ENCODE measurements at places on chromosomes 3 and 15.

DNA sequence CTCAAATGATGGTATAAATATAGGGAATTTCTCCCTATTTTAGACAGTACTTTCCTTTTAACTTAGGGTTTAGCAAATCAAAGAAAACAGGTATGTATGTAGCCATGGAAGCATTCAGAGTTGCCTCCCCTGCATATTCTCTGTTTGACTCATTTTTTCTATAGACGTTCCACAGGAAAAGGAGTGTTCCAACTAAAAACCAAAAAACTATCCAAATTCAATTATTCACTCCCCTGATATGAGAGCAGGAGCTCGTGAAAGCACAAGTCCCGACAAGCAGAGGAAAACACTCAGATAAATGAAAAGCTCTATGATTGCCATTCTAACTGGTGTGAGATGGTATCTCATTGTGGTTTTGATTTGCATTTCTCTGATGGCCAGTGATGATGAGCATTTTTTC, 119.5 kb downstream of the FRMD5 start:
- no peak for DNase-seq

DNA sequence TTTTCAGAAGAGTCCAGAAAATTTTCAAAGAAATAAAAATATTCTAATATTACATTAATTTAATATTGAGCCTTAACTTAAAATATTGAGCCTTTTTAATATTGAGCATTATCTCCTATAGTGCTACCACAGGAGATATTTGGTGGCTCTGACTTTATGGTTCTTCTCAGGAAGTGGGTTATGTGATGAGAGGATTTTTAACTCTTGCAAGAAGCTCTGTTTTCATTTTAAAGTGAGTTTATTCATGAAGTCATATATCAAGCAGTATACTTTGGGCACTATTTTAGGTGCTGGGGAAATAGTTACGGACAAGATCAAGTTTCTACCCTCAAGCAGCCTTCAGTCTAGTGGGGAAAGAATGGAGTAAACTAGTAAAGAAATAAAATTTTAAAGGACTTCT, 13.4 kb upstream of the MBNL1 start:
- DNase-seq: no peak

DNA sequence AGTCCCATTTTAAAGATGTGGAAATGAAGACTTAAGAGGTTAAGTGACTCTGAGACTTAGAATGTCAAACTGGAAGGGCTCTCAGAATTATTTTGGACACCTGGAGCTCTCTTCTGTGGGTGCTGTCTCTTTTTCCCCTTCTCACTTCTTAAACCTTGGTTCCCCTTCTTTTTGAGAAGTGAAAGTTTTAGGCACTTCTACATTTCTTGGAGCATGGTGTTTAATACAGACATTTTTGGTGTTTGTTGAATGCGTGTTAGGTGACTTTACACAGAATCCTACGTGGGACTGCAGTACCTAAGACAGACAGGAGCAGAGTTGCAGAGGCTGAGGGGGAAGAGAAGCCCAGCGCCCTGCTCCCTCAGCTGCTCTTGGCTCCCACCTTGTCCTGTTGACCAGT, 133.3 kb downstream of the MDFIC2 start:
- DNase-seq: no peak

DNA sequence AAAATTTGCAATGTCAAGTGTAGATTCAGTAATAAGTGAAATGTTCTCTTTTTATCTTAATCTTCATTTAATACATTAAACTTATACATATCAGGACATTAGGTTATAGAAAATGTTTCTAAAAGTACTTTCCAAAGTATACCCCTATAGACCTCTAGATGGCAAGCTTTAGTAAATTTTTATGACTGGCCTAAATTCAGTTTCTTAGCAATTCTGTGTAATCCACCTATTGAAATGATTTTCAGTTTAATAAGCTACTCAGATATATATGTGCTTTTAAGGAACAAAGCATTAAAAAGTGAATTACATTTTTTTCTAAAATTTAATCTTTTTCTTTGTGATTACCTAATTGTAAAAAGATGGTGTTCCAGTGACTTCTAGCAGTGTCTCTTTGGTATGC, 342.2 kb downstream of the GBE1 start:
- DNase-seq: no peak

DNA sequence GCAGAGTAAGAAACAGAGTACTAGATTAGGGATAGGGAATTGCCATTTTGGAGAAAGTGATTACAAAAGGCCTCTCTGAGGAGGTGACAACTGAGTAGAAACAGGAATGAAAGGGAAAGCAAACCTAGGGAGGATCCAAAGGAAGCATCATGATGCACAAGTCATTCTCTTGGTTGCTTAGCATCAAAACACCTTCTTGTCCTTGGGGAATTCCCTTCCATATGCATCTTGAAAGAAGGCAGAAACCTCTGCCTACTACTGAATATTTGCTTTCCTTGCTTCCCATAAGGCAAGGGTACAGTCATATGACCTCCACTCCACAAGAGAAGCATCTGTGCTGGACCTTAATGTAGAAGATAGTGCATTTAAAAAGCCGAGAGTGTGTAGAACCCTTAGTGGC, 24.1 kb downstream of the GABPB1 start:
- DNase-seq: no peak

DNA sequence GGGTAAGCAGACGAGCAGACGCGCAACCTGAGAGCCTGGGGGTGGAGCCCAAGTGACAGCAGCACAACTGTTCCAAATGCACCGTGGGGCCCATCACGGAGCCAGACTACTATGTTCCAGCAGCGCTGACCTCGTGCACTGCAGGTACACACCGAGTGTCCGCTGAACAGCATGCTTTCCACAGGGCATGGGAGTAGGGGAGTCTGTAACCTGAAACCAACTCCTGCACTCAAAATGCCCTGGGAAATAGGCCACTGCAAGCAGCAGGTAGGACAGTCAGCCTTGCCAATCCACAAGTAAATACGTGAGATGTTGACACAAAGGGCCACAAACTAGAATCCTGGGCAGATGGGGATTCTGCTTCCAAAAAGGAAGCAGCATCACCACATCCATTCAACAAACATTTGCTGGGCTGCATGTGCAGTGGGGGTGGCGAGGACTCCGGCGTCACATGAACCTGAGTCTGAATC, 73.9 kb downstream of the TBC1D2B start:
- DNase-seq: no peak
